Suppressor macrophage (primary cell): ENCODE measurements at places on chromosomes 11 and 22.

DNA sequence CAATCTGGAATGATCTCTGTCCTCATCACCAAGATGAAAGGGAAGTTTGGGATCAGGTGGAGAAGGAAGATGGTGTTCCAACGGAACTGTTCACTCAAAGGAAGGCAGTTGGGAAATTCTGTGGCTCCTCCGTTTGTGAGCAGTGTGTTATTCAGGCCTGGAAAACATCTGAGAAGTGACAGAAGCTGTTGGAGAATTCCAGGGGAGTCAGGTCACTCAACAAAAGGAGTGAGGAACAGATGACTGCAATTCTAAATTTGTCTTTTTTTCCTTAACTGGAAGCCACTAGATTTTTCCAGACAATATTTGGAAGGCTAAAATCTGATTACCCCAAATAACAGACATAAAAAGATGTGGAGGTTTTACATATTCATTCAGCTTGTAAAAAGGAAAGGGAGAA lies 107.8 kb downstream of the CD44 start:
- no peak for DNase-seq

DNA sequence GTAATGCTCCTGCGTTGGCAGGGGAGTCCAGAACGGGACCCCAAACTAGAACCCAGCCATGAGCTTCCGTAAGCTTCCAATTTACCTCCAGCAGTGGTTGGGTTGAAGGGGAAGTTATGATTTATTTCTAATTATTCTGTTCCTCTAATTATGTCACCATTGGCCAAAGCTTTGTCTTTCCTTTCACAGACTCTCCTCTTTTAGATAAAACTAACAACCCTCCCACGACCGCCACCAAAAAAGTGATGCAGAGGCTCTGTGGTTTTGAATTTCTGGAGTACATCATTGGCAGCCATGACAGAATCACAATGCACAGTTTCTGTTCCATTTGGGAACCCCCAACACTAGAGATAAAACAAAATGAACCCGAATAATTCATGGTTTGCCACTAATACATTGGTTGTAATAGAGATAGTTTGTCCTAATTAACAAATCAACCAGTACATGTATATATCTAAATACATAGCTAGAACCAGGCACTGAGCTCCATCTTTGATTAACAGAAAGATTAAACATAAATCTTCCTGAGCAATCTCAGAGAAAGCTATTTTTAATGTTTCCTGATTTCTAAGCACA lies 64.3 kb downstream of the ETS1 start:
- no peak for DNase-seq

DNA sequence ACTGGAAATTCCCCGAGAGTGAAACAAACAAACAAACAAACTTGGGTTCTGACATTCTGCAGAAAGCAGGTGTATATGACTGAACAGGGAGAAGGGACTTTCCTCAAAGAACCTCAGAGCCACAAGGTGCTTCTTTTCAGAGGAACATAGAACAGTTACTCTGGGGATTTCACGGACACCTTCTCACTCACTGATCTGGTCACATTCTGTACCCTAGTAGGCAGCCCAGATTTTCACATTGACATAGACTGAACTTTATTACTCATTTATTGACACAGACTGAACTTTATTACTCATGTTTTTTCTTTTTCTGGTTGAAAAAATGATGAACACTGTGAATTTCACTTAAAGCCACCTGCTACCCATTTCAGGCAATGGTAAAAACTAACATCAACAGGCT lies 263.0 kb downstream of the OPCML start:
- no peak for DNase-seq

- DNase-seq, result no peak
Measured at GRCh38 chr11:111310088-111310487, 11.7 kb downstream of the POU2AF3 start.

DNA sequence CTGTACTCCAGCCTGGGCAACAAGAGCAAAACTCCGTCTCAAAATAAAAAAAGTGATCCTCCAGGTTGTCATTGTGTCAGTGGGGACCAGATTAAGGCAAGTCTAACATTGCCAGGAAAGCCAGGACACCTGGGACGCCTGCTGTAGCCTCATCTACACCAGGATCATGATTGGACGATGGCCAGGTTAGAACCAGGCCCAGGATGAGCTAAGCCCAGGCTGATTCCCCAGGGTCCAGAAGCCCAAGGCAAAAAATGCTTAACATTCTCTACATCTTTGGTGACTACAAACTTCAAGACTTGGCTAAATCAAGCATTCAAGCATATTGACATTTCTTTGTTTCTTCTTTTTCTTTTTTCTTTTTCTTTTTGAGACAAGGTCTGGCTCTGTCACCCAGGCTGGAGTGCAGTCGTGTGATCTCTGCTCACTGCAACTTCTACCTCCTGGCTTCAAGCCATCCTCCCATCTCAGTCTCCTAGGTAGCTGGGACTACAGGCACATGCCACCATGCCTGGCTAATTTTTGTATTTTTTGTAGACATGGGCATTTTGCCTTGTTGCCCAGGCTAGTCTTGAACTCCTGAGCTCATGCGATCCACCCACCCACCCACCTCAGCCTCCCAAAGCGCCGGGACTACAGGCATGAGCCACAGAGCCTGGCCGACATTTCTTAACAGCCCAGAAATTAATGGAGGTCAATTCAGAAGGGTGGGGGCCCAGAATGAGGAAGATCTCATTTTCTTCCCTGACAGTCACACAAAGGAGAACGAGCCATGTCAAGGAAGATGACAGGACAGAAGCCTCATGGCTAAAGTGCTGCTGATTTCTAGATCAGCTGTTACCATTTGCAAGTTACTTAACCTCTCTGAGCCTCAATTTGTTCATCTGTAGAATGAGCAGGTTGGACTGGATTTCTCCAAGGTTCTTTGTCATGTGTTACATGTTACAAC lies 12.5 kb upstream of the PTPRJ start:
- DNase-seq, result peak; percentile 45

DNA sequence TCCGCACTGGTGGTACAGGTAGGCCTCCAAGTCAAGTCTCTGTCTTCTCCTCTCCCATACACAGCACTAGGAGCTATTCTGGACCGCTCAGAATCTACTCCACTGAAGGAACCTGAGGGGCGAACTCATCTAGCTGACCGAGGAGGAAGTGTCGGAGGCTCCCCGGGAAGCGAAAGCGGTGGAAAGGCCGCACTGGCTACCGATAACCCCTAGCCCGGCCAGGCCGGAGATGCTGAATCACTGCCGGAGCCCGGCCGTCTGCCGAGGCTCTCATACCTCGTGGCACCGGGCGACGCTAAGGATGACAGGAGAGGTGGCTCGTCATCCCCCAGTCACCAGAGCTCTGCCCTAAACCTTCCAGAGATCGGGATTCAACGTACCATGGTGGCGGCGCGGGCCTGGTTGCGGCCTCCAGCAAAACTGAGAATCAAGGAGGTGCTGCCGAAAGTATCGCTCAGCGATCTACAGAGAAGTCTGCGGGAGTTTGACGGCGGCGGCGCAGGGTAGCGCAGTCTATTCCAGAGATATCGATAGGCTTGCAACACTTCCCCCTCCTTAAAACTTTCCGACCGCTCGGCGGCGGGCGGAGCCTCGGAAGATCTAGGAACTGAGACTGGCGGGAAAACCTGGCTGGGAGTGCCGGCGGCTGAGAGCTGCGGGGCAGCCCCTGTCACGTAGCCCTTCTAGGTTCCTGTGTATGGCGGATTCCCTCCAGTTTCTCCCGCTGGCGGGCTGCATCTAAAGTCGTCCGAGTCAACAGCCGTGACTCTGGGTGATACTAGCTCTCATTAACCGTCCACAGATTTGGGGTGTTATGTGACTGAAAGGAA lies at the start of gene PSMA1:
Gene PSMA1 (minus strand): TSS at position 470 of the 830 bp plus-strand sequence. CDS start 87 bp downstream, at position 383.
- peak; percentile 98 for DNase-seq

GRCh38 chr11:8831861-8832260 lies 79.1 kb upstream of the AKIP1 start:
- DNase-seq, result no peak

DNA sequence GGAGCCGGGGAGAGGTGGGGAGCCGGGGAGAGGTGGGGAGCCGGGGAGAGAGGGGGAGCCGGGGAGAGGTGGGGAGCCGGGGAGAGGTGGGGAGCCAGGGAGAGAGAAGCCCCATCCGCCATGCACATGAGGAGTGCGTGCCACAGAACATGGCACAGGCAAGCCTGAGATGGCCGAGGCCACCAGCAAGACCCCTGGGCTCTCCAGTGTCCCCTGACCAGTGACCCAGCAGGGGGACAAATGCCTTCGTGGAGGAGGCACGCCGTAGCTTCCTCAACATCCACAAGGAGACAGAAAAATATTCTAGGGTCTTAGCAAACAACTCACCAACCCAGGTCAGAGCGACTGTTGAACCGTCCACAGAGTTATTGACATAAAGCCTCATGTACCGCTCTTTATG lies 618.8 kb downstream of the TBC1D22A start:
- DNase-seq, result no peak

DNA sequence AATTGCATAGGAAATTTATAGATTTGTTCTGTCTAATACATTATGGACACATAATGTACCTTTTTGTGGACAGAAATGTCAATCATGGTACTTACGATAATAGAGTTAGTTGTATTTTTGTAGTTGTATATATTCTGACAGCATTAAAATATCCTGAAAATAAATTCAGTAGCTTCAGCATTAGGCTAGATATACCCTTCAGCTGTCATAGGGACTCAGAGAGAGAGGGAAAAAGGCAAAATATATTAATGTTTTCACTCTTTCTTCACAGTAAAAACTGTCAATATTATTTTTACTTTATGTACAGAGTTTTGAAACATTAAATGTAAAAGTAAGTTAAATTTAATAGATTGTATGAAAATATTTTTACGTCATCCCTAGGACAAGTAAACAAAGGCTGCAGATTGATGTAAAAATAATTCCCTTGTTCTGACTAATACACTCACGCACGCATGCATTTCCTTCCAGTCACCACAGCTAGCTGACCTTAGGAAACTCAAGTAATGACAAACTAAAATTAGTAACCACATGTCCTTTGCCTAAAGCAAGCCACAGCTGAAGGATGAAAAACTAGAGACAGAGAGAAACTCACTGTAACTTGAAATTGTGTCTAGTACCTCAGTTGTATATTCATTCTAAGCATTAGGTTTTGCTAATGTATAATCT lies 104.7 kb upstream of the CARD18 start:
- DNase-seq, result peak; percentile 93

GRCh38 chr11:116376547-116376946 lies 396.2 kb downstream of the BUD13 start:
- DNase-seq, result no peak

- DNase-seq, result no peak
Measured at GRCh38 chr22:20010307-20011122, 6.1 kb downstream of the ARVCF start.

DNA sequence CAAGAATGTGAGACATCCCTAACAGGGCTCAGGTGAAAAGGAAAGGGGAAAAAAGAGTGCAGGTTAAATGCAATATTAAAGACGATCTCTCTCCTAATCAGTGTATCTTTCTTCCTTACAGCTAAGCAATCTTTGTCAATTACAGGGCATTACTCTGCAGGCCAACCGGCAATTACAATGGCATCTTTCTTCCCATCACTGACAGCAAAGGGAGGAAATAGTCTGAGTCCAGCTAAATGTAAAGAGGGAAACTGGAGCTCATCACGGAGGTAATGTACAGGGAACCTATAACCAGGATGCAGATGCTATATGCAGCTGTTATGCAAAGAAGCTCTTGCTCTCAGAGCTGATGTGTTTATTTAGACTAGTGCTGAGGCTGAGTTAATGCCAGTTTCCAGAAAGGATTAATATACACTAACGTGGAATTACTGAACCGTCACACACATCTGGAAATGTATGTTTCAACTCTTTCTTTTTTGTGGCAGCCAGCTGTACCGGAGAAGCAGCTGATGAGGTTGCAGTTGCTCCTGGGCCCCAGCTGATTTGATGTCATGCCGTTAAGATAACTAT lies 121.6 kb downstream of the KIRREL3 start:
- no peak for DNase-seq

DNA sequence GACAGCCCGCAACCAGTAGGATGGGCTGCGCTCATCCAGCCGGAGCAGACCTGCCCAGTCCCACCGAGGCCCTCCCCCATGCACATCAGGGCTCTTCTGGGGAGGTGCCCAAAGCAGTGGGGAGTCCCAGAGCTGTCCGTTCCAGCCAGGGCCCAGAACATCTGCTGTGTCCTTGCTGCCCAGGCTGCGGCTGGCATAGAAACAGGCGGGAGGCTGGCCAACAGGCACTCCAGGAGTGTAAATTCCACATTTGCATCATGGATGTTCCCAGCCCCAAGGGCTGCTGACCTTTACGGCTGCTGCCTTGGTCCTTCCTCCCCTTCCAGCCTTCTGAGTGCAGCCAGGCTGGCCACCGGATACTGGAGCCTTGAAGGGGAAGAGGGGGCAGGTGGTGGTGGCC lies 30.0 kb upstream of the SYT7 start:
- DNase-seq, result no peak

- peak; percentile 43 for DNase-seq
Measured at GRCh38 chr22:35663371-35663770, 15.1 kb downstream of the APOL6 start.

DNA sequence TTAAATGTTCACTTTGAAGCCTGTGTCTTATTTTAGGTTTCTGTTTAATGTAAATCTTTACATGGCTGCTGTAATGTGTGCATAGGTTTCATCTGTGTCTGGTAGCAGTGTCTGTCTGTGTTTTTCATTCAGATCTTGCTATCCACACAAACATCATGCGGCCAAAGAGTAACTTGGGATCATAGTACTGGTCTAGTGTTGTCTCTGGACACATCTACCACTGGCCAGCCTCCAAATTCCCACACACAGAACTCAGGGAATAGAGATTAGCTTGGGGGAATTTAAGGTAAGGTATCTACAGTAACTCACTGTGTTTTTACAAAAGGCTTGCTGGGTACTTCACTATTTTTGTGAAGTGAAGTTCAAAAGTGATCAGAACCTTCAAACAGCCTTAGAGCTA lies 32.1 kb upstream of the ZNF143 start:
- no peak for DNase-seq

GRCh38 chr22:50011447-50012210 lies 936 bp downstream of the IL17REL start:
- no peak for DNase-seq

- no peak for DNase-seq
Measured at GRCh38 chr11:88050247-88050646, 125.0 kb downstream of the RAB38 start.

DNA sequence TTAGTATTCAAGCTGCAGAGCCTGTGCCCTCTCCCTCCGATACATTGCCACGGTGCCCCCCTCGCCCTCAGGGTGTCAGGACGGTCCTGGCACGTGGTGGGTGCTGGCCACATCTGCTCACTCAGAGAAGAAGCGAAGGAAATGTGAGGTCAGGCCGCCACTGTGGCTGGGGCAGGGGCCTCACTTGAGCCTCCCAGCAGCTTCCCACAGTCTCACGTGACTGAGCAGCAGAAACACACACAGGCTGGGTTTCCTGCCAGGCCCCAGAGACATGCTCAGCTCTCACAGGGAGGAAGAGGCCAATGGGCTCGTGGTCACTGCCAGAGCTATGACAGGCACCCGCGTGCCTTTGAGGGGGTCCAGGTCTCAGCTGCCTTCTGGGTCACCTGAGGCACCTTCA lies 37.9 kb upstream of the PRR5 start:
- peak; percentile 83 for DNase-seq
